ENCODE measurements at places on chromosomes 13 and 19. TPM values are rescaled to one million over a fixed set of nuclear protein-coding genes. Genes with fewer than 3 reads are reported as not detected.

Gene CEACAM3
- 0.59 TPM for total RNA-seq

Gene TFDP1
- total RNA-seq, result 37.2 TPM

Gene JAK3
- total RNA-seq, result 1.1 TPM

Gene ZNF613
- total RNA-seq, result 1.7 TPM

Gene PABPC3
- 0.09 TPM for total RNA-seq

Gene ZNF333
- total RNA-seq, result 8.1 TPM

Gene FFAR2
- total RNA-seq, result not detected

Gene ZNF582
- total RNA-seq, result 2.6 TPM

GRCh38 chr19:45934551-45935230, 20.1 kb upstream of the NANOS2 start:
- DNase-seq, result peak; percentile 19

DNA sequence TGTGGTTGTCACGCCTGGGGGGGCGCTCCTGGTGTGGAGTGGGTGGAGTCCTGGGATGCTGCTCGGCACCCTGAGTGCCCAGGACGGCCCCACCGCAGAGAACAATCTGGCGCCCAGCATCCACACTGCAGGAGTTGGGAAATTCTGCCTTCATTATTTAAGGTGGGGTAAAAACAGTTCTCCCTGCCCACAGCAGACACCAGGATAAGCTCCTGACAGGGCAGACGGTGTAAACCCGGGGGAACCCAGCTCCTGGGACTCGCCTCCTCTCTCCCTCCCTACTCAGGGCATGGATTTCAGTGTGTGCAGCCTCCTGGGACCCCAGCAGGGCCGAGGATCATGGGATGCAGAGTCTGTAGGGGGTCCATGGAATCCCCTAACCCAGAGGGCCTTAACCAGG, 7.7 kb upstream of the WDR18 start:
- DNase-seq, result no peak

- DNase-seq, result no peak
Measured at GRCh38 chr13:89465366-89465765, 1794.2 kb downstream of the SLITRK5 start.

DNA sequence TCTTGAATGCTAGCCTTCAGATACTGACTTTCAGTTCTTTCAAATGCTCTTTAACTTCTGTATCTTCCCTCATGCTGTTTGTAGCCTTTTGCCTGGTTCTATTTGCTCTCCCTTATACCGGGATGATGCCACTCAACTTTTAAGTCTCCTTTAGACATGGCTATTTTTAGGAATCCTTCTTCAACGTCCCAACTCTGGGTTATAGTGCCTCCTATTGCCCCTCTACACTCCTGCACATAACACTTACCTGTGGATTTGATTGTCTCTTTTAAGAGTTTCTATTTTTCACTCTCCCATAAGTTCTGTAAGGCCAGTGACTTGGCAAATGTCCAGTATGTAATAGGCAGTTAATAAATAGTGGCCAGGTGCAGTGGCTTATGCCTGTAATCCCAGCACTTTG, 343.0 kb downstream of the KLF5 start:
- DNase-seq, result no peak

GRCh38 chr19:48735031-48735615, 5.3 kb downstream of the RASIP1 start:
- no peak for DNase-seq

GRCh38 chr19:38233740-38234251, 9.8 kb upstream of the DPF1 start:
- peak; percentile 86 for DNase-seq

DNA sequence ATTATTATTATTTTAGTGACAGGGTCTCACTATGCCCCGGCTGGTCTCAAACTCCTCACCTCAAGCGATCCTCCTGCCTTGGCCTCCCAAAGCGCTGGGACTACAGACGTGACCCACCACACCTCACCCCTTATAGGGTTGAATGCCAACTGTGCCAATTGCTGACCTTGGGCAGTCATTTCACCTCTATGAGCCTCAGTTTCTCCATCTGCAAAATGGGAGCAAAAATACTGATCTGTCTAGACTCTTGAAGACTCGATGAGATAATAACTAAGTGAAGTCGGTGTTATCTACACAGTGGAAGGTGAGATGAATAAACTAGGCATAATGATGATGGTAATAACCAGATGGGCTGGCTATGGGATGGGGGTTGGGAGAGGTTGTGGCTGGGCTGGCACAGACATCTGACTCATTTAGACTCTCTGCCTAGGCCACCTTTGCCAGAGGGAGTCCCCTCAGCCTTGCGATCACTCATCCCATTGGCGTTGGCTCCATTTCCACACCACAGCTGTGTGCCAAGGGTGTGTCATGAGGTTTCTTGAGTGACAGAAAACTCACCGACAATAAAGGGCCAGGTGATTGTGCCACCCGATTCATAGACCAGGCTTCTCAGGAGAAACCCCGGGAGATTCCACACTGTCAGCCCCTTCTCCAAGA, at the start of gene CASP14:
CASP14 (plus strand) TSS at position 596 of the 657 bp plus-strand sequence. CDS start 2,772 bp downstream, outside the sequence.
- no peak for DNase-seq

GRCh38 chr13:36129539-36129938, 1.6 kb downstream of the DCLK1 start:
- no peak for DNase-seq

DNA sequence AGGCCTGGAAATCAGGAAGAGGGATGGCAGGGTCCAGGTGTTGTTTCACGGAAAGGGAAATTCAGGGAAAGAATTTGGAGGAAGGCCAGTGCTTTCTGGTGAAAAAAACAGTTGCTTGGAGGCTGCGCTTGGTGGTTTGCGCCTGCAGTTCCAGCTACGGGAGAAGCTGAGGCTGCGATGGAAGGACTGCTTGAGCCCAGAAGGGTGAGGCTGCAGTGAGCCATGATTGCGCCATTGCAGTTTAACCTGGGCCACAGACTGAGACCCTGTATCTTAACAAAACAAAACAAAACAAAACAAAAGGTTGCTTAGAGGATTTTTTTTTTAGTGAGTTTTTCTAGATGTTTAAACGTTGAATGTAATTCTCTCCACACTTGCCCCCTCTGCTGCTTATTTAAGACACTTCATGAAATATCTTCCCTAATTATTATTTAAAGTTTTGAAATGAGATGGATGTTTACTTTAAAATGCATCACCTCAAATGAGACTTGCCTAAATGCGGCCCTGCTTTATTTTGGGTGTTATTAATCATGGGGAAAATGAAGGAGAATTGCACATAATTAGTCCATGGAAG, 75.4 kb upstream of the TRPC4 start:
- no peak for DNase-seq

DNA sequence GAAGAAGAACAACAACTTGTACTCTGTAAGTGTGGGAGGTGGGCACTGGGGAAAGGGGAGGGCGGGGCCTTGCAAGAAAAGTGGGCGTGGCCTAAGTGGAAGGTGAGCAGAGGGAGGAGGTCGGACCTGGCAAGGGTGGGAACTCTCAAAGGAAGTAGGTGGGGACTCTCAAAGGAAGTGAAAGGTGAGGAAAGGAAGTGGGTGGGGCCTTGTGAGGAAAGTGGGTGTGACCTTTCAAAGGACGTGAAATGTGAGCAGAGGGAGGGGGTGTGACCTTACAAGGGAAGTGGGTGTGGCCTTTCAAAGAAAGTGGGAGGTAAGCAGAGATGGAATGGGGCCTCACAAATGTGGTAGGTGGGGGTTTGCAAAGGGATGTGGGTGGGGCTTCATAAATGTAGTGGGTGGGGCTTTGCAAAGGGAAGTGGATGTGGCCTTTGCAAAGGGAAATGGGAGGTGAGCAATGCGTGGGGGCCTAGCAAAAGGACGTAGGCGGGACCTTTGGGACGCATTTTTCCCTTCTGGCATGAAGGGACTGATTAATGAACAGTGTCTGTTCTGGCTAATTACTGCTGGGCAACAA, 25.9 kb downstream of the ACSBG2 start:
- DNase-seq, result no peak

DNA sequence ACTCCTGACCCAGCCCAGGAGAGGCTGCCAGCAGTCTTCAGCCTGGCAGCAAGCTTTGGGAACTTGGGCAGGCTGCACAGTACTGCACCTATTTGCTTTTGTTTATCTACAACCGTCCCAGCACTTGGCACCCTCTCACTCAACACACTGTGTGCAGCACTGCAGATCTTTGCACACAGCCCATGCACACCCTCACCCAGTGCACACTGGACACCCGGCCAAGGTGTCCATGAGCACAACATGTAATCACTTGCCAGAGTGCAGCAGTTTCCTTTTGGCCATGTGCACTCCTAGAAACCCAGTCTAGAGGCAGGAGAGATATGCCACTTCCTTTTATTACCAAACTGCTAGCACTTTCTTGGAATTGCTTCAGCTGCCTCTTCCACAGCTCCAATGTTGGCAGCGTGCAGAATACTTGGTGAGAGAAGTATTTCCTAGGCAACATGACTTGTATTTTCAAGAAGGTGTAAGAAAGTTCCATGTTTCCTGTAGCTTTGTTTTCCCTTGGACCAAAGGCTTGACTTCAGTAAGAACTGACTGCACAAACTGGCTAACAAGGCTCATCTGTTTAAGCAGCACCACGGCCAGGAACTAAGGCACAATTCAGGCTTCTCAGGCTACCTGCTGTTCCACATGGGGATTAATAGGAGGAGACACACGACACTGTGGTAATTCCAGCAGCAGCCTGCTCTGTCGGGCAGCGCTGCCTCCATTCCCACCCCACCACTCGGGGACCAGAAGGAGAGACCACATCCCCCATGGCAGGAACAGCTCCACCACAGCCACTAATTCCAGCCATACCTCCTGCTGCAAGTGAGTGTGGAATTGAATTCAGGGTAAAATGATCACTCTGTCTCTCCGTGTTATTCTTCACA, 15.3 kb downstream of the ATP7B start:
- no peak for DNase-seq

DNA sequence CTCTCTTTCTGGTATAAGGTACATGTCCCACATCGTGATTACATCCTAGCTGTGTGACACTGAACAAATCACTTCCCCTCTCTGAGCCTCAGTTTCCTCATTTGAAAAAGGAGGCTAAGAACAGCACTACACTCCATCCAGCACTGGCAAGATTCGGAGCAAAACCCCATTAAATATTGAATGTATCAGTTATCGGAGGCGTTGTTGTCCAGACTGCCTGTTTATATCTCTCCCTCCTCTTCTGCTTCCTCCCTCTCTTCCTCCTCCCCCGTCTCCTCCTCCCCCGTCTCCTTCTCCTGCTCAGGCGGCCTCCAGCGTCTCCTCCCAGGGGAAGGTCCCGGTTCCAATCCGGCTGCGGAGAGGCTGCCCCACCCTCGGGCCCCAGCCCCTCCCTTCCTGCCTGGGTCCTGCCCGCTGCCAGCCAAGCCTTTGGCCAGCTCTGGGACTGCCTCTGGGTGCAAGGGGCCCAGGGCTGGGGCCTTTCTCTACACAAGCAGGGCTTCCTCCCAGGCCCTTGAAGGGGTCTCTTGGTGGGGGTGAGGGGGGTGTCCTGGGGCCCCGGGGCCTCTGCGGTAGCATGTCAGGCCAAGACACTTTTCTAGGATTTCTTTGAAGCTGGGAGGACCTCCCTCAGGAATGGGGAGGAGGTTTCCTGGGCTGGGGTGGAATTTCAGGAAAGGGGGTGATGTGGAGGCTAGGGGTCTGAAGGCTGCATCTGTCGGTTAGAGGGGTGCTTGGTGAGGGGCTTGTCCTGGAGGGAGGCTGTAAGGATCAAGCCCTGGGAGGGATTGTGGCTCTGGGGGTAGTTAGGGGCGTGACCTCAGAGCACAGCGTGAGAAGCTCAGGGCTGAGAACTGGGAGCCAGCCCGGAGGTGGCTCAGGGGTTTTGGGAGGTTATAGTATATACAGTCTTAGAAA, 1.9 kb downstream of the RRAS start:
- DNase-seq, result peak; percentile 87

GRCh38 chr13:43116242-43116641, 92.9 kb downstream of the DNAJC15 start:
- no peak for DNase-seq

DNA sequence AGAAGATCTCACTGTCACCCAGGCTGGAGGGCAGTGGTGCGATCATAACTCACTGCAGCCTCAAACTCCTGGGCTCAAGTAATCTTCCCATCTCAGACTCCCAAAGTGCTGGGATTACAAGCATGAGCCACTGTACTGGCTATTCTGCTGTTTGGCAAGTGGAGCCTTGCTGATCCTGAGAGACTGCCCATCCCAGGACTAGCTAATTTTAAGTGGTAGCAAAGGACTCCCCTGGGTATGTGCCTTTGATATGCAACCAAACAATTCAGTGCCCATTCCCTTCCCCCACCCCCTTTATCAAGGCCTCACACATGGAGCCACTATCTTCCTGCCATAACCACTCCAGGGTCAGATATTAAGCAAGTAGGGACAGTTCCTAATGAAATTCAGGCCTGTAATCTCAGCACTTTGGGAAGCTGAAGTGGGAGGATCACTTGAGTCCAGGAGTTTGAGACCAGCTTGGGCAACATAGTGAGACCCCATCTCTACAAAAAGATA, 17.0 kb upstream of the ZNF460 start:
- no peak for DNase-seq

DNA sequence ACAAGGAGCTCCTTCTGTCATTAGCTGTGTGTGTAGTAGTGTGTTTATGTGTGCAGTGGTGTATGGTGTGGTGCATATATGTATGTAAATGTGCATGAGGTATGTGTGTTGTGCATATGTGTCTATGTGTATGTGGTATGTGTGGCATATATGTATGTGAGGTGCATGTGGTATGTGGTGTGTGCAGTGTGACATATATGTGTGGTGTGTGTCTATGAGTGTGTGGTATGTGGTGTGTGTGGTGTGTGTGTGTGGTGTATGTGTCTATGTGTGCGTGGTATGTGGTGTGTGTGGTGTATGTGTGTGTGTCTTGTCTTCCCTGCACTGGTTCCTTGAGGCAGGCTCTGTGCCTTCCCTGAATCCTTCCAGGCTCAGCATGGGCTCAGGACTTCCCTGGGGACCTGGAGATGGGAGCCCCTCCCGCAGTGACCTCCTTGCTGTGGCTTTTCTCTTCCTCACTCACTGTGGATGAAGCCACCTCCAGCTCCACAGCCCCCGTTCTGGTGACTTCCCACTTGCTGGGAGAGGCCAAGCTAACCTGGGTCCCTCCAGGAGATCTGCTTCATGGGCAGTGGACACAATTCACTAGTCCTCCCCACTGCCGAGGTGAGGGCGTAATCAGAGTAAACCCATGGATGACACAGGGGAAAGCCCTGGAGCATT, 64.2 kb downstream of the CCDC70 start:
- no peak for DNase-seq

DNA sequence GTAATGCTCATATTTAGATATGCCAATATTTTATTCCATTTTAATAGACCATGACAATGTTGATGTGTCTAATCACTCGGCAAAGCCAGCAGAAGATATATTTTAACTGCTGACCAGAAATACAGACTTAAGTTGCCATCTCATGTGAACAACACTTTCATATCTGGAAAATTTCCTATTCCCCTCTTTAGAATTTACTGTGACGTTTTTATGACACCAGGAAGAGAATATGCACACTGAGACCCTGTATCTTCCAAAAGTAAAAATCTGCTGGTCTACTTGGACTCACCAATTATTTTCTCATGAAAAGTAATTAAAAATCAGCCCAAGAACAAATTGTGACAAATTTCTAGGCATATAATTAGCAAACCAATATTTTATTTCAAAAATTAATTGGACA, 2.1 kb downstream of the PROSER1 start:
- no peak for DNase-seq
